Lung (tissue), 17 donors: ENCODE measurements at places on chromosomes 11 and 22. TPM values are rescaled to one million over a fixed set of nuclear protein-coding genes. Genes with fewer than 3 reads are reported as not detected.

CRYBB2 gene
- 0.31 TPM for total RNA-seq

OR4C15 gene
- total RNA-seq, result not detected

VSIG2 gene
- total RNA-seq, result 20.9 TPM

ZNF280B gene
- total RNA-seq, result 0.97 TPM

JAML gene
- 49.1 TPM for total RNA-seq

LRRC10B gene
- total RNA-seq, result 9.2 TPM

IL17REL gene
- total RNA-seq, result not detected

TSPAN32 gene
- total RNA-seq, result 7.6 TPM

BMAL1 gene
- 38.0 TPM for total RNA-seq

CCDC116 gene
- total RNA-seq, result 0.74 TPM

OR52L1 gene
- total RNA-seq, result 0.23 TPM

SCGB2A2 gene
- not detected for total RNA-seq

YAP1 gene
- total RNA-seq, result 257 TPM

C11orf86 gene
- total RNA-seq, result not detected

MTNR1B gene
- not detected for total RNA-seq

PIWIL4 gene
- total RNA-seq, result 1.8 TPM

SCGB1D2 gene
- not detected for total RNA-seq

OR6T1 gene
- not detected for total RNA-seq

VSIG10L2 gene
- total RNA-seq, result 0.18 TPM

PANX2 gene
- 3.9 TPM for total RNA-seq

LAYN gene
- total RNA-seq, result 13.4 TPM
